ENCODE measurements at places on chromosomes 16 and 17. TPM values are rescaled to one million over a fixed set of nuclear protein-coding genes. Genes with fewer than 3 reads are reported as not detected.

NPIPA1 gene
- 24.3 TPM for total RNA-seq

ALOX12 gene
- total RNA-seq: 0.34 TPM

SNN gene
- 4.1 TPM for total RNA-seq

DOC2B gene
- total RNA-seq: 3.8 TPM

DNA sequence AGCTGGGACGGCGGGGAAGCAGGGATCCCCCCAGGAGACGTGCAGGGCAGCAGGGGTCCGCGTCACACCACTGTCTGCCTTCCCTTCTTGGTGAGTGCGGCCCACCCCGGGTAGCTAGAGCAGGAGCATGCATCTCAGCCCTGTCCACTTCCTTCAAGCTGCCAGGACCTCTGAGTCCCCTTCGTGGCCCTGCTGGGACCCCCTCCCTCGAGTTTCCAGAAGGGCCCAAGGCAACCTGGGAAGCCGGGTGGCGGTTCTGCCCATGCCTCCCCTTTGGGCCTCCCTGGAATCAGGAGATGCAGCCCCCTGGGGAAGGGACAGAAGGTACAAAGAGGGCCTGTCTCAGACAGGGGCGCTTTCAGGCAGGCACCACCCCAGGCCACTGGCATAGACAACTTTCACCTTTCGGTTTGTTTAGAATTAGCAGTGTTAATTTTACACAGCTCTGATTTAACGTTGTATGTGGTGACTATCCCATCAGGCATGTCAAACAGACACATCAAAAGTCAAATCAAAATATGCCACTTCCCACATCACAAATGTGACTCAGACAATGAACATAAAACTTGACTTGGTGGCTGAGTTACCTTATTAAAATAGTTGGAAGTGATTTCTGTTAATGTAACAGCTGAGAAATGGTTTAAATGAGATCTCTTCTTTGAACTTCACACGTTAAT is 94.5 kb upstream of the METRNL start:
- DNase-seq: no peak

- no peak for DNase-seq
Observed at GRCh38 chr17:21037117-21037803, 5.6 kb downstream of the USP22 start.

- DNase-seq: no peak
Observed at GRCh38 chr17:80738987-80739730, 194.5 kb downstream of the RPTOR start.

- no peak for DNase-seq
Observed at GRCh38 chr16:86277221-86277620, 233.1 kb upstream of the FOXF1 start.

GRCh38 chr17:18921485-18921884 is 30.5 kb upstream of the SLC5A10 start:
- no peak for DNase-seq

DNA sequence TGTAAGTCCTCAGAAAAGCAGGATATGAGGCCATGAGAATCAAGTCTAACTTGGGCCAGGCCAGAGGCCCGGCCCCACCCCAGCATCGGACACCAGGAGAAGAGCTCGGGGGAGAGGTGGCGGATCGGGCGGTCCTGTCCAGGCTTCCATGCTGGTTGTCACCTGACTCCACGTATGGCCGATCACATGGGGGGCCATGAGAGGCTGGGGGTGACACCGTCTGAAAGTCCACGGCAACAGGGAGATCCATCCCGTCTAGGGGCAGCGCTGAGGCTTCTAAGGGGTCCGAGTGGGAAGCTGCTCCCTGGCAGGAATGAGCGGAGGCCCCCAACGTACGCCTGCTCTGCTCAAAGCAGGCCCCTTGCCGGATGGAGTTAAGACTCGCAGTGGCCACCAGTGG is 25.8 kb downstream of the ENGASE start:
- no peak for DNase-seq

- no peak for DNase-seq
Observed at GRCh38 chr17:17467720-17468119, 9.1 kb upstream of the MED9 start.

GRCh38 chr17:53794875-53795274 is 27.9 kb upstream of the KIF2B start:
- no peak for DNase-seq

DNA sequence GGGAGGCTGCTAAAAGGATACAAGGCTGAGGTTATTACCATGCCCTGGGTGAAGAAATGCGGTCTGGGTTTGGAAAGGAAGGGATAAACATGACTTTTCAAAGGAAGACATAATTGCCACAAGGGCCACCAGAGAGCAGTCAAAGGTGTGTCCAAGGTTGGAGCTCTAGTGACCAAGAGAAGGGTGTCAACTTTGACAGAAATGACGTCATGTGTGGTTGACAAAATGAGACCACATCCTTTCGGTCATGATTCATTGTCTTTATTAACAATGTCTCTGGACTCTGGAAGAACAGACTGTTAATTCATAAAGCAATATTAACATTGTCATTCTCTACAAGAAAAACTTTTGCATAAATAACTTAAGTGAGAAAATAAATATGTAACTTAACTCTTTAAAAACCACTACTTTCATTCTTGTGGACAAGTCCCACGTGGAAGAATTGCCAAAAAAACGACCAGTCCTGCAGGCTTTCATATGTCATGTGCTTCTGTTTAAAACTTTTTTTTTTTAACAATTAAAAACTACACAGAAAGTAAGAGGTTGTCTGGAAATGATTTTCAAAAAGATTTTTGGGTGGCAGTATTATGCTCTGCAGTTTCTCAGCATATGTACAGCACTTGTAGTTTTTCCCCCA is 5.0 kb downstream of the SOST start:
- no peak for DNase-seq

DNA sequence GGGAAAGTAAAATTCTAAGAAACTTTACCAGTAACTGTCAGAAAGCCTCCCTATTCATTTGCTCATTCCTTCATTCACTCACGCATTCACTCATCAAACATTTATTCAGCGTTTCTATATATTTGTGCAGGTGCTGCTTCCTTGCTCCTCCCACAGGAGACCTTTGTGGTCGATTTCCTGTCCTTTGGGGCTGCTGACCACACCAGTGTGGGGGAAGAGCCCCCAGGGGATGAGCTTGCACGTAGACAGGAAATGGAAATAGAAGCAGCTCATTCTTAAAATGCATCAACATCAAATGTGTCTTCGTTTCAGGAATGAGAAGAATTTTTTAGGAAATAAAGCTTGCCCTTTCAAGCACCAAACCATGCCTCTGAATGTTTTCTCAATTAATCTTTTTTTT is 9.6 kb downstream of the PIK3R6 start:
- no peak for DNase-seq

DNA sequence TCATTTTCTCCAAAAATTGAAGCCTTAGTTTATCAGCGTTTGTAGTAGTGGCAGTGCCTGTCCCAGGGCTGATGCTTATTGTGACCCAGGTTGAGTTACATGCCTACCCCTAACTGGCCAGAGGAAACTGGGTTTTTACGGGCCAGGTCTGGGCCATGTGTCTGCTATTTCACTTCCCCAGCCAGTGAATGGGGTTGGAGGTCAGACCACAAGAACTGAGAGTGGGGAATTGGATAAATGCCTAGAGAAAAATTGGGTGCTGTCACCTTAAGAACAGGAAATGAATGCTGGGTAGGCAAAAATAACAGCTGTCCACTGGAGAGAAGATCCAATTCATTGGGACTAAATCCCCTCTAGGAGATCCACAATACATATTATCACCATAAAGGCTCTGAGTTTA is 5.2 kb downstream of the ADPRM start:
- no peak for DNase-seq

DNA sequence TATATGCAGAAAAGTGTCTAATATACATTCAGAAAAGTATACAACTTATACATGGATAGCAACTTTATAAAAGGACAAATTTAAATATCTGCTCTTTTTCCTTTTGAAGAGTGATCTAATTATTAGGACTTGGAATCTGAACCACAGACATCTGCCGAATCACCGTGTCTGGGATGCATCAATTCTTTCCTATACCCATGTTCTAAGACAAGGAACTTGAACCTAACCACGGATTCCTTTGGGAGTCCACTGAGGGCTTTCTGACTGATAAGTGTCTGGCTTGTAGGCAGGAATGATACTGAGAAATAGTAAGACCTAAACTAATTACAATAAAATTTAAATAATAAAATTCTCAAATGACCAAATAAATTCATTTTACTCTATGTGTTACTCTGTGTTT is 54.2 kb downstream of the NDEL1 start:
- DNase-seq: no peak

GRCh38 chr16:70590722-70591415 is 55.5 kb upstream of the IL34 start:
- peak; percentile 26 for DNase-seq

Data from uterus (tissue), 4 donors.